AML-193 (cell line): ENCODE measurements at places on chromosomes 5 and 9.

DNA sequence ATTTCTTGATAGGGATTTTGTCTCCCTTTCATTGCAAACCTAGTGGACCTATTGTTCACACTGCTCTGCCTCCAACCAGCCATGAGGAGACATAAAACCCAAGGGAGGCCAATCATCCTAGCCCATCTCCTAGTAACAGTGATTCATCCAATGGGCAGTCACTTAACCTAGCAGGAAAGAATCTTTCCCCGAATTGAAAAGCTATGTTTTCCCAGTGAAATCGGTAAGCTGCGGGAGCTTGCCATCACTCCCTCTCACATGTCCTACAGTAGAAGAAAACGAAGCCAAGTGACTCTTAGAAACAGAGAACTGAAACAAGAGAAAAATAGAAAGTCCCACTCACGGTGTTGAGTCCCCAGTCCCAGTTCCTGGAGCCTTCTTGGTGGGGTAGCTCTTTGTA is 123.3 kb downstream of the SUSD1 start:
- DNase-seq: no peak

GRCh38 chr5:180797256-180798192 is 5.1 kb downstream of the MGAT1 start:
- no peak for DNase-seq

GRCh38 chr5:69502367-69502766 is 9.8 kb downstream of the OCLN start:
- no peak for DNase-seq

- no peak for DNase-seq
Observed at GRCh38 chr9:138052635-138053320, 175.2 kb downstream of the CACNA1B start.

GRCh38 chr5:111747337-111747736 is 9.7 kb downstream of the NREP start:
- DNase-seq: no peak

DNA sequence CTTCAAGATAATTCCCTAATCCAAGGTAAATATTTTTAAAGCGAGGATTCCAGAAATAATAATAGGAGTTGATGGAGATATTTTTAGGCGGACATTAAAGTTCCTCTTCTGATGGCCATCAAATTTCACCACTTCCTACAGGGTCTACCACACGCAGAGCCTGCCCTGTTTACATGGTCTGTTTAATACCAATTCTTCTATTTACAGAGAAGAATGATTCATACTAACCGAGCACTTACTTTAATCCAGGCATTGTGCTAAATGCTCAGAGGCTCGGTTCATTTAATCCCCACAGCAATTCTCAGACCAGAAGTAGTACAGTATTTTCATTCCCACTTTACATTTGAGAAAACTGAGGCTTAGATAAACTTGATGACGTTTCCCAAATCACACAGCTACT is 3.0 kb upstream of the ITGA1 start:
- peak; percentile 48 for DNase-seq

- no peak for DNase-seq
Observed at GRCh38 chr5:163585206-163585605, 79.8 kb downstream of the MAT2B start.

DNA sequence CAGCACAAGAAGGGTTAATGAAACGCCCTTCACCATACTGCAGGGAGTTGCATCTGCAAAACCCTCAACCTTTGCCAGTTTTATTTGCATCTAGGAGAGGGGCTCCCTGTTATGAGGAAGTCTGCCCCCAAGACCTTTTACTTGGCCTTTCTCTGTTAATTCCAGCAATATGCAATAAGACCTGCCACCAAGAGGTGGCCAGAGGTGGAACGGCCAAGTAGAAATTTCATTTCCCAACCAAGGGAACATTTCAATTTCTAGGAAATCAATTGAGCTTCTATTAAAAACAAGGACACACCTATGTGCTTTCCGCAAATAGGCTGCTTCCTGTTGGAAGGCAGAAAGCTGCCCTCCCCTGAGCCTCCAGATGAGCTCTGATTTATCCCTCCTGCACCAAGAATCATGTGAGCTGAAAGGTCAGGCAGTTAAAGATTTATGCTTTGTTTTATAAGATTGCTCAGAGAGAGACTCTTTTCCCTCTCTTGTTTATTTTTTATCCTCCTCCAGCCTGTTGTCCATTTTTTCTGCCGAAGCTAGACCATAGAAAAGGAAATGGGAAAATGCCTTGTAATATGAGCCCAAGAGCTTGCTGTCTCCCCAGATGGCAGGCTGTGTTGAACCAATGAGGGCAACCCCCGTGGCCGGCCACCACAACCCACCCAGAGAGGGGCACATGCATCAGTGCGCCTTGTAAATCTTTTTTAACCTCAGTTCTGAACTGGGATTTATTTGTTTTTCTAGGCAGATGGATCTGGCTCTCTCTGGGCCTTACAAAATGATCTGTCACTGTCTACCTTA is 572.8 kb downstream of the TLE1 start:
- DNase-seq: no peak

GRCh38 chr9:90998573-90998972 is 197.0 kb downstream of the SYK start:
- no peak for DNase-seq

DNA sequence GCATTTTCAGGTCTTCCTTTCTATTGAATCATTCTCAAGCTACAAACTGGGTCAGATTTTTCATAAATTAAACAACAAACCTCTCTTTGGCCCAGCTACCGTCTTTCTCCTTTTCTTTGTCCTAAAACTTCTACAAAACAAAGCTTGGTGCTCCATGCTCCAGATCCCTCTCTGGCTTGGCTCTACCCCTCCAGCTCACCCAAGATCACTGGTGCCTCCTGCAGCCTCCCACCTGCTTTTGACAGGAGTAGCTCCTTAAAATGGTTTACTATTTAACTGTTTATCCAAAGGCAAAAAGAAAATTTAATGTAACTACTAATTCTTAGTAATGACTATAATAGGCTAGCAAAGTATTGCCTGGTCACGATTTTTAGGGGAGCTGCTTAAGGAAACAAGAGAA is 10.7 kb upstream of the SERINC5 start:
- no peak for DNase-seq

- DNase-seq: no peak
Observed at GRCh38 chr5:141511771-141512325, 23.0 kb downstream of the PCDHGC5 start.
